ENCODE measurements at places on chromosomes 2 and 18.

- no peak for DNase-seq
These were observed 25.2 kb downstream of the HRH4 start for GRCh38 chr18:24485681-24486080.

- peak; percentile 60 for DNase-seq
These were observed at the start of gene TTC39C for GRCh38 chr18:24014062-24014985. TTC39C (plus strand) TSS chr18:24014754; CDS start chr18:24014872, 118 bp downstream.

DNA sequence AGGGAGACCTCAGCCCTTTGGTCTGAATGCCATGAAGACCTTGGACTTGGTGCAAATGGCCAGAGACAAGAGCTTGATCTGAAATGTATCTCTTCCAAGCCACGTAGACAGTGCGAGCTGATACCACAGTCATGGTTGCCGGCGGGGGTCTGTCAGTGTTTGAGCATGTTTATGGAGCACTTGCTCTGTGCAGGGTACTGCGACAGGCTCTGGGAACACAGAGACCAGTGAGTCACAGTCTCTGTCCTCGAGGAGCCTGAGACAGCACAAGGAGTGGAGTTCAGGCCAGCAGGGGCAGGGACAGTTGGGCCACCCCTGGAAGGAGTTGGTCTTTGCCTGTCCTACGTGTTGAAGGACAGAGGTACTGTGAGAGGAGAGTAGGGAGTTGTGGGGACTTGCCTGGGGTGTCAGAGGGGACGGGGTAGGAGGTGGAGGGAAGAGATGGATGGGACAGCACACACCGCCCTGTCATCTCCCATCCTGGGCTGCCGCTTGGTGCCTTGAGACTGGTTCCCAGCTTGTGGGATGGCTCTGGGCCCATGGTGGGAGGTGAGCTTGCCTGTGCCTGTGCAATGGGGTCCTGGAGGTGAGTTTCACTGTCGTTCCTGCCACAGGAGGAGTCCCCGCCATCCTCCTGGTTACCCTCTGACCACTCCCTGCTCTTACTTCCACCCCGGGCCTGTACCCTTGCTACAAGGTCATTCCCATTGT lies 39.5 kb downstream of the ATP6V1C2 start:
- DNase-seq: no peak

DNA sequence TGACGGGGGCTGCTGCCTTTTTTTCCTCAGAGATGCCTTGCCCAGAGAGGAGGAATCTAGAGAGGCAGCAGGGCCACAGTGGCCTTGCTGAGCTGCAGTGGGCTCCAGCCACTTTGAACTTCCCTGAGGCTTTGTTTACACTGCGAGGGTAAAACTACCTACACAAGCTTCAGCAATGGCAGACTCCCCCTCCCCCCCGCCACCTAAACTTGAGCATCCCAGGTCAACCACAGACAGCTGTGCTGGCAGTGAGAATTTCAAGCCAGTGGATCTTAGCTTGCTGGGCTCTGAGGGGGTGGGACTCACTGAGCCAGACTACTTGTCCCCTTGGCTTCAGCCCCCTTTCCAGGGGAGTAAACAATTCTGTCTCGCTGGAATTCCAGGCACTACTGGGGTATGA lies 11.8 kb downstream of the SYT4 start:
- DNase-seq: no peak

GRCh38 chr2:150526006-150526405 lies 38.5 kb upstream of the RND3 start:
- DNase-seq: no peak

GRCh38 chr2:201969241-201969937 lies 64.3 kb upstream of the FZD7 start:
- no peak for DNase-seq

DNA sequence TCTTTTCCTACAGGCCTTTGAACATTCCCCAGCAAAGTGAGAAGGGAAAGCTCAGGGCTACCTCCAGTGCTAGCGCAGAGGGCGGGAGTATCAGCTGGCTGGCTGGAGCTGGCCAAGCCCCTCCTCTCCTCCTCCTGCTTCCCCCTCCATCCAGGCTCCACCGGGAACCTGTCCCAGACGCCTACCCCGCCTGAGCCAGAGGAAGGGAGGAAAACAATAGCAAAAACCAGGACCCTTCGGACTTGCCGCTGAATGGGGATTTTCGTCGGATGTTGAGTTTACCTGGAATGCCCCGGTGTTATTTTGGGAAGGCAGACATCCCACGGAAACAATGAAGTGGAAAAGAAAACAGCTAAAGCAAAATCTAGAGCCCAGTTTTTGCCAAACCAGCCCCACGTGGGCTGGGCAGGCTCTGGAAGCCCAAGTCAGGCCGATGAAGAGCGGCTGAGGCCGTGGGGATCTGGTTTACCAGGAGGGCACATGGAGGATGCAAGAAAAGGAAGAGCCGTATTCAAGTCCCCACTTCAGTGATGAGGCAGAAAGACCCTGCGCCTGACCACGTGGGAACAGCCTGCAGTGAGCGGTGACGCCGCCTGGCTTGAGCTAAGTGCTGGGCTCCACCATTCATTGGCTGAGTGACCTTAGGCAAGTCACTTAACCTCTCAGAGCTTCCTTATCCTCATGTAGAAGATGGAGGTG lies 100.4 kb upstream of the LCLAT1 start:
- DNase-seq: no peak

GRCh38 chr2:232549655-232550353 lies 553 bp downstream of the TIGD1 start:
- peak; percentile 73 for DNase-seq

- DNase-seq: no peak
These were observed 232.3 kb upstream of the KCNJ3 start for GRCh38 chr2:154466226-154466625.
